Stimulated activated CD4-positive, alpha-beta T cell treated with anti-CD3 and anti-CD28 coated beads, Interleukin-2, amount 100 ng/mL, for 4 hours (primary cell): ENCODE measurements at places on chromosomes 2 and 18.

DNA sequence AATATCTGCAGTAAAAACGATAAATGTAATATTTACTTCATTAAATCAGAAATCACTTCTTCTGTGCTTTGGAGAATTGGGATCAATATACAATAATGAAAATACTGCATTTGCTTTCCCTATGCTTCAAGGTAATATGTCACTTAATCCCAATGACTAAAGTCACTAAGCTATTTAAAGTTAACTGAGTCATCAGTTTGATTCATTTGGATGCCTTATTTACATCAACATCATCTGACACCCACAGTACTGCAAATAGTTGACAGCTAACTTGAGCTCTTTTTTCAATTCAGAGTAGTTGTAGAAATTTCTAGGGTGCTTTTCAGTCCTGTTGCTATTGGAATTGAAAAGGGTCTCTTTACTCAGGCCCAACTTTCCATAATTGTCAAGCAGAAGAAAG lies 776.9 kb upstream of the FSHR start:
- no peak for DNase-seq

DNA sequence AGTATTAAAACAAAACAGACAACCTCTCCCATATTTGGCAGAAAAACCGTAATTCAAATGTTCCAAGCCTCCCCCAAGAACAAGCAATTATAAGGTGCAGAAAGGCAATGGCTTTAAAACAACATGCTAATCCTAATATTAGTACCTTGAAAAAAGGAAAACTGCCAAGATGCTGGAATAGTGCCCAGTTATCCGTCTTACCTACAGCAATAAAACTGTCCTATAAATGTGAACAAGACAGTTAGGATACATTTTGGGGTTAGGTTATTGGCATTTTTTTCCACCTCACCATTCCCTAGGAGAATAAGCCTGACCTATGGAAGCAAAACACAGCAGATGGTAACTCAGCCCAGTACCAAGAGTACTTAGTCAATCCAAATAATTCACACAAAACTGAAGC lies 83.2 kb downstream of the TCF4 start:
- DNase-seq, result no peak

DNA sequence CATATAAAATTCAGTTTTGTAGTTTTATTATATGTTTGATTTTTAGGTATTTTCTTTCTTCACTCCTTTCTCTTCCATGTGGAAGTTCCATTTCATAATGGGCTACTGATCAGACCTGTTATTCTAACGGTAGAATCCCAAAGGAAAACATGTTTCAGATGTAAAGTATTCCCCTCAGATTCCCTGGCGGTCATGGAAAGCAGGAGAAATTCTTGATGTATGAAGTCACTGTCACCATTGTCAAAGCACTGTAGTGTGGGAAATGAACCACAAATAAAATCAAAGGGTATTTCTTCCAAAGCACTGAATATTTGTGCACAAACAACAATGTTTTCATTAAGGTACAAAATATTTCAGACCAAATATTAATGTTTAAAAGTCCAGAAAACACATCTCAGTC lies 237.3 kb upstream of the KLHL14 start:
- DNase-seq, result no peak

GRCh38 chr18:58611395-58612131 lies 17.3 kb downstream of the ALPK2 start:
- no peak for DNase-seq

DNA sequence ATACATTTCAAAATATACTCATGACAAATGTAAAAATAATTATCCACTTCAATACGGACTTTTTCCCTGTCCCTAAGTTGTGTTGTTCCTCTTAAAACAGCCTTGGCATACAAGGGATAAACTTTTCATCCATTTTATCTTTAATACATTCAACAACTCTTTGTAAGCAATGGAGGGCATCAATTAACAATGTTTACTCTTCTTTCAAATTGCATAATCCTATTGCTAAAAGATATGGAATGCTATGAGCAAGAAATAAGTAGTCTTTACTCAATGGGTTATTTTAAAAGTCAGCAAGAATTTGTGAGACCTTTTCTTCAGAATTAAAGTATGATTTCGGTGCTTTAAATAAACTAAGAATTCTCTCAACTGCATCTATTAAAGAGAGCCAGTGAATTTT lies 41.9 kb downstream of the SCN9A start:
- DNase-seq, result no peak

- DNase-seq, result no peak
Measured at GRCh38 chr18:24763765-24764513, 303.5 kb downstream of the HRH4 start.

DNA sequence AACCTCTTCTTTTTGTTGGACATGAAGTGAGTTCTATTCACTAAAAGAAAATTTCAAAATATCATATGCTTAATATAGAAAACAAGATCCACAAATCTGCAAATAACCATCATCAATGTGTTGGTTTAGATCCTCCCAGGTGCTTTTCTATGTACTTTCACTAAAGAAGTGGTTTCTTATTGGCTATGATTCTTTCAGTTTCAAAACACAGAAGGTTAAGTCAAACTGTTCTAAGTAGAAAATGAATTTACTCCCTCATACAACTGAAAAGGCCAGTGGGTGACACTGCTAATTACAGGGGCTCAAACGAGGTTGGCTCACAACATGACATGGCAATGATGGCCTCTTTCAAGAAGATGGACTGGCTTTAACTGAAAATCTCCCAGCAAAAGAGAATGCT lies 111.7 kb downstream of the GALR1 start:
- DNase-seq, result no peak

DNA sequence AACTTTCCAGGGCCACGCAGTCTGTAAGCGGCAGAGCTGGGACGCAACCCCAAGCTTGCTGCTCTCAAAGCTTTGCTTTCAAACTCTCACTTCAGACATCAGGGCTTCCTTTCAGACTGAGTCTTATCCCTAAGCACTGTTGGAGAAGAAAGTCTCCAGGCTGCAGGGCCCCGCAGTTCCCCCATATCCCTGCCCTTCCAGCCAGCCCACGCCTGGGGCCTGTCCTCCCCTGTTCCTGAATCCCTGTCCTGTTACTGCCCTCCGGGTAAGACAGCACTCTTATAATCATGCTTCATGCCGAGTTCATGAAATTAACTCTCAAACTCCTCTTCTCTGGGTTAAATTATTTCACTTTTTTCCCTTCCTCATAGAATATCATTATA lies 37.9 kb downstream of the HPCAL1 start:
- DNase-seq, result no peak

GRCh38 chr2:121076885-121077549 lies 208.0 kb downstream of the TFCP2L1 start:
- DNase-seq, result peak; percentile 35

- no peak for DNase-seq
Measured at GRCh38 chr2:56040189-56040588, 116.6 kb upstream of the EFEMP1 start.

GRCh38 chr2:118044103-118044716 lies 30.3 kb upstream of the CCDC93 start:
- no peak for DNase-seq

DNA sequence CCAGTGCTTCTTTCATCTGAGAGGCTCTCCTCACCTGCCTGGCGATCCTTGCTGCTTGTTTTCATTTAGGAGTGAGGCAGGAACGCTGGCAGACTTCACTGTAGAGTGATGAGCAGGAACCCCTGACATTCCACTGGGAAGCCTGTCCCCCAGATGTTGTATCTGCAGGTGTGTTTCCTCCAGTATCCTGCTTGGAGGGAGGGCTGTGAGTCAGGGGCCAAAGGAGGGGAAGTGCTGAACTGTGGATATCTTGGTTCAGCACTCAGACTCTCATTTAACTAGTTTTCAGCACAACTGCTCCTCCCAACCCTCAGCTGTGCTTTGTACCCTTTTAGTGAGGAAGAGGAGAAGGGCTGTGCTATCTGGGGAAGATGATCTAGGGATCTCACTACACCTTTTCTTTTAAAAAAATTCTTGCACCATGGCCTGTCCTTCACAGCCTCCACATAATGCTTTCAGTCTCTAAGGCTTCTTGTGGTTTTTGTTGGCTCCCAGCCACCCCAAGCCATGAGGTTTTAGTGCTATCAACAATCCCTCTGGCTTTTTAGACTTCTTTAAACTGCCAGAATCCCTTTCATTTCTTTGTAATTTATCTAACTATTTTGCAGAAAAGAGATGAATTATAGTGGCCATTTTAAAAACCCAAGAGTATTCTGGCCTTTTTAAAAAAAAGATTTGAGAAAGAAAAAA lies 11.2 kb downstream of the ANKAR start:
- DNase-seq, result no peak

DNA sequence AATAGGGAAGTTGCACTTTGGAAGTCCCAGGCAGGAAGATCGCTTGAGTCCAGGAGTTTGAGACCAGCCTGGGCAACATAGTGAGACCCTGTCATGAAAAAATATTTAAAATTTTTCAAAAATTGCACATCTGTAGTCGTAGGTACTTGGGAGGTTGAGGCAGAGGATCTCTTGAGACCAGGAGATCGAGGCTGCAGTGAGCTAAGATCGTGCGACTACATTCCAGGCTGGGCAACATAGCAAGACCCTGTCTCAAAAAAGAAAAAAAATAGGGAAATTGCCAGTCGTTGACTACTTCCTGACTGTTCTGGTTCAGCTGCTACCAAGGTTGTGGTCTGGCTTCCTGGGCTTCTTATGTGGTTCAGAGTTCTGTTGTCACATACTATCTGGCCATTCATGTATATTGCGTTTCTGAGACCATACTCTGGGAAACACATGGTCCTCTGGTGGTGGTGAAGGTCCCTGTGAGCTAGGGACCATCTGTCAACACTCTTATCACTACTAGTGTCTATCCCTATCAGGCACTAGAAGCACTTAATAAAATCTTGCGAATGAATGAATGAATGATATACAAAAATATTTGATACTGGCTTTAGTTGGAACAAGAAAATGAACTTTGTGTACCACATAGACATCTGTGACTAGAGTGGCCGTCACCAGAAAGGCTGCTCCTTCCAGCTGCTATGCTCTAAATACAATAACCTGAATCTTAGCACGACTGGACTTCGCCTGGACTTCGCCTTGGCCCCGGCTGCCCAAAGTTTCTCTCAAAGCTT lies 861 bp upstream of the KLHL23 start:
- no peak for DNase-seq

GRCh38 chr2:25397777-25398176 lies 56.1 kb upstream of the DNMT3A start:
- DNase-seq, result no peak

GRCh38 chr2:112314856-112315255 lies 39.5 kb downstream of the ZC3H6 start:
- DNase-seq, result no peak

DNA sequence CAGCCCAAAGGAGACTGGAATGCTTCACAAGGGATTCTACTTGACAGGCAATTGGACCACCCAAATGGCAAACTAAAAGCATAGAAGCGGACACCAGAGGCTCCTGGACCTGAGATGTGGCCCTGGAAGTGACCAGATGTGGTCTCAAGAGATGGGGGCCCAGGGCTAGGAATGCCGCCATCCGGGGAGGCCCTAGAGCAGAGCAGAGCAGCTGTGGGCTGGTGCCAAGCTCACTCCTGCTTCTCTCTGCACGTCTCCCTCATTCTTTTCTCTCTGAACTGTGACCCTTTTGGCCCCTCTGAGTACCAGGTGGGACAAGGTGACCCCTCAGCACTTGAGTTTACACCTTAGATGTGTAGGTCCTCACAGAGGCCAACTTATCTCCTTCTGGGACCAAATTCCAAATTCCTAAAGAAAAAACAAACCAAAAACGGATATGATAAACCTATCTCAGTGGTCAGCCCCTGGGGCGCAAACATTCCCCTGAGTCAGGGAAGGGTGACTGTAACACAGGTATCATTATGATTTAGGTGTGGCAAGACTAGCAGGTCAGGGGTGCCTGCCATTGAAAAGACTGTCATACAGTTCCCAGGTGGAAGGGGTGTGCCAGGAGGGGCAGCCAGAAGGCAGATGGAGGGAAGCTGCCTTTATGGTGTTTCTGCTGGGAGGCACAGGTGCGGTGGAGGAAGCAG lies 6.5 kb upstream of the IL1R2 start:
- DNase-seq, result no peak

- DNase-seq, result no peak
Measured at GRCh38 chr2:37564356-37564755, 107.1 kb downstream of the CDC42EP3 start.

- no peak for DNase-seq
Measured at GRCh38 chr2:236545814-236546480, 23.7 kb upstream of the ACKR3 start.

DNA sequence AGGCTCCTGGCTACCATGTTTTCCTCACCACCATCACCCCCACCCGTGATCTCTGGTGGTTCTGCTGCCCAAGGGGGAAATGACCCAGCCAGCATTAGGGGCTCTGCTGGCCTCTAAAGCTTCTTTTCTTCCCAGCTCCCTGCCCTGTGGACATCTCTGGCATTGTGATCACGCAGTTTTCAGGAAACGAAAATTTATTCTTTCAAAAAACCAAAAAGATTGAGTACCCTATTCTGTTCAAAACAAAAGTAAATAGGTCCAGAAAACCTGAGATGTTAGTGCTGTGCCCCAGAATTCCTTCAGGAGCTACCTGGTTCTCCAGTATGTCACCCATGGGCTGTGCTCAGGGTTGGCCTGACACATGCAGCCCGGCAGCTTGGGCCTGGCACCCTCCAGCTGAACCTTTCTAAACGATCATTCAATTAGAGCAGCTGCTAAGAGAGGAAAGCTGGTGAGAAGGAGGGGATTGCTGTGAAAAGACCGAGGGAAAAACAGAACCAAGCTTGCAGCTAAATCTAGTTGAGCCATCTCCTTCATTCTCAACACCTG lies 157.5 kb downstream of the MGAT5 start:
- no peak for DNase-seq

- DNase-seq, result no peak
Measured at GRCh38 chr18:60331890-60332289, 40.7 kb downstream of the MC4R start.

DNA sequence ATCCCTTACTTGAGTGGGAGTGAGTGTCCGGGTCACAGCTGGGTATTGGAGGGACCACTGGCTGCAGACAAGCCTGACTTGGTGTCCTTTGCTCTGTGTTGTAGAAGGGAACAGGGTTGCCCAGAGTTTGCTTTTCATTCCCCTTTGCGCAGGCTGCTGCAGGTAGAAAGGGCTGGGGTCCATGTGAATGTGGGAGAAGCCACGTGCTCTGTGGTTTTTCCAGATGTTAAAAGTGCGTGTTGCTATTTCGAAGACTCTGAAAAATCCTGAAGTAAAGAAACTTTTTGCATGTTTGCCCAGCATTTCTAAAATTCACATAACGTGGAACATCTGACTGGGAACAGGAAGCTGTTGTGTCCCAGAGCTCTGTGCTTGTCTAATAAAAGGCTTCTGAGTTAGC lies 28.8 kb downstream of the GLI2 start:
- DNase-seq, result no peak

- no peak for DNase-seq
Measured at GRCh38 chr2:44550561-44550960, 188.8 kb downstream of the CAMKMT start.
